ENCODE measurements at places on chromosomes 7 and 10. TPM values are rescaled to one million over a fixed set of nuclear protein-coding genes. Genes with fewer than 3 reads are reported as not detected.
A peak's percentile ranks its signal among the peaks of the same experiment; 100 is the strongest.

MDH2 gene
- 73.4 TPM for total RNA-seq

CYP17A1 gene
- not detected for total RNA-seq

DNA sequence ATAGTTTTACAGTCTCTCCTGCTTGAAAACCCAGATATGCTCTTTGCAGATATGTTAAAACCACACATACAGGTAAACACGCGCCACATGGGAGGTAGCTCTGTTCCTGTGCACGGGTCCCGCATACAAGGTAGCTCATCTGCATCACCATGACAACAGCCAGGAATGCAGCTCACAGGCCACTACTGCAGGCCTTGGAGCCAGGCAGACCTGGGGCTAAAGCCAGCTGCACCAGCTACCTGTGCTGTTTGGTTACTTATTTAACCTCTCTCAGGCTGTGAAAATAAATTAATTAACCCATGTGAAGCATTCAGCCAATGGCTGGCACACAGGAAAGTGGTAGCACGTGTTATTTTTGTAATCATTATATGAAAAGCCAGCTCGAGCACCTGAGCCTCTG is 428.3 kb downstream of the TNS3 start:
- no peak overlapping the region for H3K27ac ChIP-seq
- H3K27me3 ChIP-seq: no peaks in the 10 kb centered on the region
- DNase-seq: peak; percentile 51
- H3K4me1 ChIP-seq: no peaks in the 10 kb centered on the region
- no peaks in the 10 kb centered on the region for H3K36me3 ChIP-seq

- no peaks in the 10 kb centered on the region for H3K4me1 ChIP-seq
- no peak for DNase-seq
- no peak overlapping the region for H3K4me3 ChIP-seq
- H3K27me3 ChIP-seq: no peaks in the 10 kb centered on the region
- H3K27ac ChIP-seq: no peak overlapping the region
- peaks cover 3% of the 10 kb centered on the region for H3K36me3 ChIP-seq
These were observed 7.6 kb downstream of the CYCS start for GRCh38 chr7:25117226-25118047.

GRCh38 chr10:28269842-28270456 is 32.9 kb downstream of the MPP7 start:
- no peaks in the 10 kb centered on the region for H3K4me1 ChIP-seq
- H3K4me3 ChIP-seq: no peak overlapping the region
- no peaks in the 10 kb centered on the region for H3K36me3 ChIP-seq

DNA sequence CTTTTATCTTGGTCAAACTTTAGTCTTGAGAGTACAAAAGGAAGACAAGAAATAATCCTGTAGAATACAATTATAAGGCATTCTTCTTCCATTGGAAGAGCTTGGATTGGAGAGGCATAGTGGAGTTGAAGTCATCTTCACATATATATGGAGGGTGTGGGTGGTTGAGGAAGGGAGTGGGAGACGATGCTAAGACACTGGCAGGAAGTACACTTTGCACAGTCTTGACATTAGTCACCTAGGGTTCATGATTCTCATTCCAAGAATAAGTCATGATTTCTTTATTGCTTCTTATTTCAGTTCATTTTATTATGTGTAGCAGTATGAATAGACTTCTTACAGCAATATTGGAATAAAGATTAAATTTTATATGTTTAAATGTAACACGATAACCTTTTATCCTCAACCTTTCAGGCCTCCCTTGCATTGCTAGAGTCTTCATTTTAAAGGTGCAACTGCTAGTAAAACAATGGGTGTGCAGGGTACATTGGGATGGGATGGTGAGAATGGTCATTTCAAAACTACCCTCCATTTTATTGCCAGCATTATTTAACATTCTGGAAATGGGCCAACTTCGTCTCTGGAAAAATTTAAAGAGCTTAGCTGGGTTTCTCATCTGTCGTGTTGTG is 12.3 kb upstream of the SLC26A3 start:
- no peaks in the 10 kb centered on the region for H3K4me1 ChIP-seq
- H3K36me3 ChIP-seq: no peaks in the 10 kb centered on the region
- no peak overlapping the region for H3K27ac ChIP-seq
- no peaks in the 10 kb centered on the region for H3K27me3 ChIP-seq
- no peak overlapping the region for H3K4me3 ChIP-seq

DNA sequence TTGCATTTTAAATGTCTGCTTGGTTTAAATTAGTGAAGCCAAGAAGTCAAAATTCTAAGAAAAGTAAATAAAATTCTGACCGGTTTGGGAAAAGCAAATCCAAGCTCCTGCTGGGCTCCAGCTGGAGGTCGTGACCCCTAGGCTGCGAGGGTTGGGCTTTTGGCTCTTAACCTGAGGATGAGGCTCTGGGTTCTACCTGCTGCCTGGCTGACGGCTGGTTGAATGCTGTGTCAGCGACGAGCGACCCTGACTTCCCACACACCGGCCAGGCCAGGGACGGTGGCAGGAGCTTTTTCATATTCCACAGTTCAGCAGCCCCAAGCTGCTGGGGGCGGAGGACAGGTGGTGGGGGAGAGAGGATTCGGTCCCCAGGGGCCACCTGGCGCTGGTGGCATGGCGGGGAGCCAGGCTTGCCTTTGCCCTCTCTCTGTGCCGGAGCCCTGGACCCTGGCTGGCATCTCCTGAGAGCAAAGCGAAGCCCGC is 843 bp upstream of the PLPP4 start:
- H3K27me3 ChIP-seq: peaks cover 76% of the 10 kb centered on the region
- no peak overlapping the region for H3K27ac ChIP-seq
- peak overlapping the region; percentile 56 for H3K4me3 ChIP-seq
- DNase-seq: peak; percentile 58

DNA sequence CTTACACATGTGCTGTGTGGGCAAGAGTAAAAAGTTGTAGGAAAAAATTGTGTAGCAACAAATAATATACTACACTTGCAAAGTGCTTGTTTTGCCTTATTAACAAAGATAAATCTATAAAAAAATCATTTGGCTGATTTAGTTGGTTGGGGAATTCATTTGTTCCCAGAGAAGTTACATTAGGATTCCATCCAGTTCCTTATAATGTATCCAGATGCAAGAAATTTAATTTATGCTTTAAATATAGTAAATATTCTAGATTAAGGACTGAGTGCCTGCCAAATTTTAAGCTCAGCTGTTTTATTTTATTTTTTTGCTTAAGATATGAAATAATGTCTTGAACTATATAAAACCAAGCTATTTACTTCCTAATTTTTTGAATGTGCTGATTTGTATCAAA is 1169.9 kb downstream of the NXPH1 start:
- H3K4me1 ChIP-seq: no peaks in the 10 kb centered on the region
- no peaks in the 10 kb centered on the region for H3K27me3 ChIP-seq

- no peaks in the 10 kb centered on the region for H3K27me3 ChIP-seq
- peaks cover 8% of the 10 kb centered on the region for H3K4me1 ChIP-seq
- H3K27ac ChIP-seq: no peak overlapping the region
- no peak overlapping the region for H3K4me3 ChIP-seq
- no peaks in the 10 kb centered on the region for H3K36me3 ChIP-seq
- no peak for DNase-seq
These were observed 222.3 kb downstream of the SNX10 start for GRCh38 chr7:26513948-26514347.

Measured in neural progenitor cell (in vitro differentiated cells).